A549 (cell line): ENCODE measurements at places on chromosomes 5 and 9. TPM values are rescaled to one million over a fixed set of nuclear protein-coding genes. Genes with fewer than 3 reads are reported as not detected.

Gene TMEM174
- not detected in 3 replicates for polyA plus RNA-seq

- no peak for DNase-seq
These were observed 33.4 kb upstream of the ADAMTS2 start for GRCh38 chr5:179378441-179379271.

DNA sequence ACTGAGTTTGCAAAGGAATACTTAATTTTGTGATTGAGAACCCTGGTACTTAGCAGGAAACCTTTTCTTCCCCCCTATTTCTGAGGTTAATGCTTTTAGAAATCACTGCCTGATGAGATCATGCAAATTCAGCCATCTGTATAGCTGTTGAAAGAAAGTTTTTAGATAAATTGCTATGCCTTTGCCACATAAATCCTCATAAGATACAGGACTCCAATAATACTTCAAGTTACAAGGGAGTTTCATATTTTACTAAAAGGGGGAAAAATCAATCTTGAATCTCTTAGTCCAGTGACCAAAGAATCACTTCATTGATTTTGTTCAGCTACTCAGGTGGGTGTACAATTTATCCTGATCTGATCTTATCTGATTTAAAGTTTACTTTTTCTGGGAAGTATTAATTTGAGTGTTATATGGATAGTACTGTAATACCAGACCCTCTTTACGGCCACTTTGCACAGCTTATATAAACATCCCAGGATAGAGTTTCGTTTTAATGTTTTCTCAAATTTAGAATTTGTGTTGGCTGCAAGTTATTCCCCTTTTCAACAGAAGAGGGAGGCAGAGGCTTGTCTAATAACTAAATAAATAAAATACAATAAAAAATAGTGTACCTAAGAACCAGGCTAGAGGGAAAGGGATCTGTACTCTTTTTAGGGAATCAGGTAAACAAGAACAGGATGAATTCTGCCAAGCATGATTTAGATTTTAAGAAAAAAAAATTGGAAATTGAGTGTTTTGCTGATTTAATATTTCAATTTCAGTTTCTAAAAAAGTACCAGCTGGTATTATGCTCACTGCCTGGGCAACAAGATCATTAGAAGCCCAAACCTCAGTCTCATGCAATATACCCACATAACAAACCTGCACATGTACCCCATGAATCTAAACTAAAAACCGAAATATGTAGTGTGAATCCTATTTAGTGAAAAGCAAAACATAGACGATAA, 69.1 kb downstream of the PSAT1 start:
- DNase-seq: no peak

- DNase-seq: no peak
These were observed 23.1 kb downstream of the CCNJL start for GRCh38 chr5:160289356-160289651.
